SK-MEL-5 (cell line): ENCODE measurements at places on chromosomes 2 and 18.

DNA sequence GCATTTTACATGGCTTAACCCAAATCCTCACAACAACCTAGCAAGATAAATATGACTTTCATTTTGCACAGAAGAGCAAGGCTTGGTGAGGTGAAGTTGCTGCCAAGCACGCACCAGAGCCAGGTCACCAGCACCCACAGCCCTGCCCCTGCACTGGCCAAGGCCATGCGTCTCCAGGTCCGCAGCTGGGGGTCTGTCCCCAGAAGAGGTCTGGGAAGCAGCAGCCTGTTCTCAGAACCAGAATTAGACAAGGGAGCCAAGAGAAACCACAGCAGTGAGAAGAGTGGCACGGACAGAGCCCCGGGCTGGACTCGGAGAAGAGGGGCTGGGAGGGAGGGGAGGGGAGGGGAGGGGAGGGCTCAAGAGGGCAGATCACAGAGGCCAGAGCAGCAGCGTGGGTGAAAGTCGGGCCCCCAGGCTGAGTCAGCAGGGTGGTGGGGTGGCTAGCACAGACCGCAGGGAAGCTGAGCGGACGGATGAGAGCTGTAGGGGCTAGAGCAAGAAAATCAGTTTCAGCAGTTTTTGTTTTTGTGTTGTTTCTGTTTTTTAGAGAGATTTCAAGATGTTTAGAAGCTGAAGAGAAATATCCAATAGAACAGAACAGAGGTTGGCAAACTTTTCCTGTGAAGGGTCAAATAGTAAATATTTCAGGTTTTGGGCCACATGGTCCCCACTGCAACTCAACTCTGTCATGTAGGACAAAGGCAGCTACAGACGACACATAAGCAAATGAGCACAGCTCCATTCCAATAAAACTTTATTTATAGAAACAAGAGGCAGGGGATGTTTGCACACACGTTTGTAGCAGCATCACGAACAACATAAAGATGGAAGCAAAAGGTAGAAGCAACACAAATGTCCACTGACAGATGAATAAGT, 7.4 kb upstream of the MTERF4 start:
- DNase-seq: no peak

DNA sequence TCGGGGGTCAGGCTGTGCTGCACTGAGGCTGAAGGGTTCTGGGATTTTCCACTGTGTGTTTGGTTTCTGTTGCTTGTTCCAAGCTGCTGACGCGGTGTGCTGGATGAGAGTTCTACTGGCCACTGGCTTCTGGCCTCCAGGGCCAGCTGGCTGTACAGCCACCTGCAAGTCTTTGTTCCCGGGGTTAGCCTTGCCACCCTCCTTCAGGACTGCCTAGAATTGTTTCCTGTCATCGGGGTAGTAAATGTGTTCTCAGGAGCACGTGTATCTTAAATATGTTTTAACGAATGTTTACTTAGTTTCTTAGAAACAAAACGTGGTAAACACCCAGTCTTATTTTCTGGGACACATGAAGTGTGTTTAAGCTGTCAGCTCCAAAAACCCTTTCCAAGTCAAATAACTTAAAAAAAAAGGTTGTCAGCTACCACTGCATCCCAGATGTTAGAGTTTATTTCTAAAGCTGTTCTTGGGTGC, 231.2 kb downstream of the AGAP1 start:
- no peak for DNase-seq

DNA sequence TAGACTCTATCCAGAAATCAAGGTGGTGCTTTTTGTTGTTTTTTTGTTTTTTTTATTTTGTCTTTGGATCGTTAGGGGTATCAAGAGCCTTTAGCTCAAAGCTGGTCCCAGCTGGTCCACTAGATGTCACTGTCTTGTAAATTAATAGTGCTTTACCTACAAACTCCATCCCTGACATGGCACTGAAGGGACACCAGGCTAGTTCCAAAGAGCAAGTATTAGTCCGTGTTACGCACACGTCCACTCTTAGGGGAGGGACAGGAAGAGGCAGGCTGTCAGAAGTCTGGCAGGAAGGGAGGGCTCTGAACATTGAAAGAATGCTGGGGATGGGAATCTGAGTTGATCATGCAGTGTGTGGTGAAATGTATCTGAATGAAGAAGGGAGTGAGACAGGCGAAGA, 85.9 kb upstream of the CCBE1 start:
- peak; percentile 77 for DNase-seq

DNA sequence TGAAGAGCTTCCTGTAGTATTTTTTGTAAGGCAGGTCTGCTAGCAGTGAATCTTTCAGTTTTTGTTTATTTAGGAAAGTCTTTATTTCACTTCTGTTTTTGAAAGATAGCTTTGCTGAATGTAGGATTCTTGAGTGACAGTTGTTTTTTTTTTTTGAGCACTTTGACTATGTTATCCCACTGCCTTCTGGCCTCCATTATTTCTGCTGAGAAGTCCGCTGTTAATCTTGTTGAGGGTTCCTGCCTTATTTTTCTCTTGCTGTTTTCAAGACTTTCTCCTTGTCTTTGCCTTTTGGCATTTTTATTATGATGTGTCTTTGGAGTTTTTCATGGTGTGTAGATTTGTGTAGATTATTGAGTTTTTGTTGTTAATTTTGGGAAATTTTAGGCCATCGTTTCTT, 21.9 kb downstream of the RBFA start:
- DNase-seq: no peak

DNA sequence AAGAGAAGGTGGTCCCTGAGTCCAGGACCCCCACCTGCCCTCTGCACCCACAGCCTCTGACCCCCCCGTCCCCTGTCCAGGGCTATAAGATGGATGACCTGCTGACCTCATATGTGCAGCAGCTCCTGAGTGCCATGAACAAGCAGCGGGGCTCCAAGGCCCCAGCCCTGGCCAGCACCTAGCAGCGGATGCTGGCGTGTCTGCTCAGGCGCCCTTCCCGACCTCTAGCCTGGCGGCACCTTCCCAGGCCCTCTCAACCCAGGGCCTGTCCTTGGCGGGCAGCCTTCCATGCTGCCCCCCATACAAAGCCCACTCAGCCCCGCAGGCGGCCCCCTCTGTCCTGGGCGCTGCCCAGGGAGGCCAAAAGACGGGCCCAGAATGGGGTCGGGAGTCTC, 8.7 kb upstream of the GPR17 start:
- no peak for DNase-seq
